Epithelial cell of esophagus (primary cell): ENCODE measurements at places on chromosomes 4 and X.

- no peak for DNase-seq
Measured at GRCh38 chr4:81903212-81903611, 431.5 kb upstream of the RASGEF1B start.

DNA sequence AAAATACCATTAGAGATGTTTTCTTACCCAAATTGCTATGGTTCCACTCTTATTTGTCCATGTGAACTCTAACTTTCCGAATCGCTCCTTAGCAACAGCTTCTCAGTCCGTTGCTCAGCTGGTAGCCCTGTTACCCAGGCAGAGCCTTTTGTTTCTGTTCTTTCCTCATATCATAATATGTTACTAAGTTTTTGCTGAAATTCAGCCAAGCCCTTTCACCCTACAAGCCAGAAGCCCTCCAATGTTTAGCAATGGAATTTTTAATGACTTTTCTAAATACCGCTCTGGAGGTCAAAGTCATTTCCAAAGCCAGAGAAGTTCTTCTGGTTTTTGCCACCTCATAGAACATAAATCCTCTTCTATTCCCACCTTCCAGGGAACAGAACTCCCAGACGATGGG, 1029.5 kb downstream of the C4orf33 start:
- DNase-seq: no peak

- peak; percentile 94 for DNase-seq
Measured at GRCh38 chrX:44400588-44400987, 57.1 kb upstream of the EFHC2 start.

GRCh38 chr4:58564695-58565475, 1454.7 kb upstream of the IGFBP7 start:
- no peak for DNase-seq

DNA sequence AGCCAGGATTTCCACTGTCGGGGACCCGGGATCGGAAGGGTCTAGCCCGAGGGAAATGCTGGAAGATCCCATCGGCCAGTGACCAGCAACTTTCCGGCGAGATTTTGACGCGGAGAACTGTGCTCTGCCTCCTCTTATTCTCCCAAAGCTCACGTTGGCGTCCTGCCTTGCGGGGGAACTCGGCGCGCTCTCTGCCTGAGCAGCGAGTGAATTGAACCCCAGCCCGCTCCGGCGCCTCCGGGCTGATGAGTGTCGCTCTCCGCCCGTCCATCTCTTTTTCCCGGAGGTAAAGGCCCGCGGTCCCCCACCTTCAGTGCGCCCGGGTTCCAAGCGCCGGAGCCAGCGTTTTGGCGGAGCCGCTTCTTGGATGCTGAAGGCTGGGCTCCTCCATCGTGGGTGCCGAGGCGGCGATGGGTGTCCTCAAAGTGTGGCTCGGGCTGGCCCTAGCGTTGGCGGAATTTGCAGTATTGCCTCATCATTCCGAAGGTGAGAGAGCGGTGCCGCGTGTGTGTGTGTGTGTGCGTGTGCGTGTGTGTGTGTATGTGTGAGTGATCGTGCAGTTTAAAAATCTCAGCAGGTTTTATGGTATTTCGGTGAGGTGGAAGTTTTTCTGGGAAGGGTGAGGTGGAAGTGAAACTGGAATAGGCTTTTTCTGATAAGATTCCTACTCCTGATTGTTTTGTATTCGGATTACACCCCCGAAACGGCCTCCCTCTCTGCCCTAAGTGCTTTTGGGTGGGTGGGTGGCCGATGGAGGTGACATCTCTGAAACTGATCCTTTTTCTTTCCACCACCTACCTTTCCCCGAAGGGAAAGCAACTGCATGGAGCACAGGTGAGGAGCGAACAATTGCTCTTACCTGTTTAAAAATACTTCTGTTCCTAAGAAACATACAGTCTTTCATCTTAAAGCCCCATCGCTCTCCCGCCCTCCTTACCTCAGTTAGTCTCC, 752 bp downstream of the FRAS1 start:
- peak; percentile 66 for DNase-seq

- no peak for DNase-seq
Measured at GRCh38 chr4:106444557-106444956, 76.0 kb upstream of the GIMD1 start.

DNA sequence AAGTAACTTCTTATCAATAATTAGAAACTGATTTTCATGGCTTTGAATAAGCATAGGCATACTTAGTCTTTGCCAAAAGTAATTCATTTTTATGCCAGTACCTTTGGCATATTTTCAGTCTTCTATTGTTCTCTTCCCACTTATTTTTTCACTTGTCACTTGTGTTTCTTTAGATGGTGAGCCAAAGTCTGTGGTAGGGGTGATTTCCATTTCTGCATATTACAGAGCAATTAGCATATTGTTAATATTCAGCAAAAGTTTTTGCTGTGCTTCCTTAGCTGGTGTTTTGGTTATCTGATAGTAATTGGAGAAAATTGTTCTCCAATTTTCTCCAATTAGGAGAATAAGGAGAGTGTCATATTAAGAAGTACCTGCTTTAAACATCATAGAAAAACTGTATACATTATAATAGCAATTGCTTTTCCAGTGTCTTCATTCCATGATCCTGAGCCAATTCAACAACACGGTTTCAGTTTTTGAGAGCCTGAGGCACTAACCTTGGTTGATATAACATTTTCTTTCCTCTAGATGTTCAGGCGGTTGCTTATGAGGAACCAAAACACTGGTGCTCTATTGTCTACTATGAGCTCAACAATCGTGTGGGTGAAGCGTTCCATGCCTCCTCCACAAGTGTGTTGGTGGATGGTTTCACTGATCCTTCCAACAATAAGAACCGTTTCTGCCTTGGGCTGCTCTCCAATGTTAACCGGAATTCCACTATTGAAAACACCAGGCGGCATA, 64.7 kb downstream of the SMAD1 start:
- peak; percentile 49 for DNase-seq

- peak; percentile 61 for DNase-seq
Measured at GRCh38 chr4:76923619-76924357, 25.8 kb upstream of the SEPTIN11 start.

GRCh38 chrX:5617666-5618065, 611.0 kb downstream of the NLGN4X start:
- no peak for DNase-seq

DNA sequence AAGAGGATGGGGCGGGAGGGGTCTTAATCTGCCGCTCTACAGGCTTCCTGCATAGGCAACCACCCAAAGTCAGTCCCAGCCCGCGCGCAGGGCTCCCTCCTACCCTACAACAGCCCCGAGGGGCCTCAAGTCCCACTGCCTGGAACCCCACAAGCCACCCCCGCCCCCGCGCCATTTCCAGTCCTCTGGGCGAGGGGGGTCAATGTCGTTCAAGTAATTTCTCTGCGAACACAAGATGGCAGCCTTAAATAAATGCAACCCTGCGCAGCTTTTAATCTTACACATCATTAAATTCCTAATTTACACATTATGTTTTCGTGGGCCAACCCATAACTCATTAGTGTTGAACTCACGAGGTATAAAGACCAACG, 92.9 kb downstream of the BCOR start:
- no peak for DNase-seq

- peak; percentile 19 for DNase-seq
Measured at GRCh38 chr4:28621591-28621990, 1761.0 kb downstream of the STIM2 start.

GRCh38 chrX:68372665-68373064, 60.6 kb downstream of the OPHN1 start:
- no peak for DNase-seq

DNA sequence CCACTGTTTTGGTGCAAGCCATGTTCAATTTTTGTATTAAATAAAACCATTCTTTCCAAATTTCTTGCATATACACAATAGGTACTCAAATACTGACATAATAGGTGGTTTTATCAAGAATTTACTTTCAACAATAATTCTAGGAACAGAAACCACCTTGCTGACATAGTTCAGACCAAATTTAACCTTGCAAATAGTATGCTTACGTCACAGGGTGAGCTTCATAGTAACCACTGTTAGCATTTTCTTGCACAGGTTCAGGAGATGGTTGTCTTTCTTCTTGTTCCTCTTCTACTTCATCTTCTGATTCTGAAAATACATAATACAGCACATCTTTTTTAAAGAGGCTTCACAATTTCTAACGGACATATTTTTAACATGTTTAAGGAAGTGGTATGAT, 17.6 kb downstream of the G3BP2 start:
- DNase-seq: no peak

DNA sequence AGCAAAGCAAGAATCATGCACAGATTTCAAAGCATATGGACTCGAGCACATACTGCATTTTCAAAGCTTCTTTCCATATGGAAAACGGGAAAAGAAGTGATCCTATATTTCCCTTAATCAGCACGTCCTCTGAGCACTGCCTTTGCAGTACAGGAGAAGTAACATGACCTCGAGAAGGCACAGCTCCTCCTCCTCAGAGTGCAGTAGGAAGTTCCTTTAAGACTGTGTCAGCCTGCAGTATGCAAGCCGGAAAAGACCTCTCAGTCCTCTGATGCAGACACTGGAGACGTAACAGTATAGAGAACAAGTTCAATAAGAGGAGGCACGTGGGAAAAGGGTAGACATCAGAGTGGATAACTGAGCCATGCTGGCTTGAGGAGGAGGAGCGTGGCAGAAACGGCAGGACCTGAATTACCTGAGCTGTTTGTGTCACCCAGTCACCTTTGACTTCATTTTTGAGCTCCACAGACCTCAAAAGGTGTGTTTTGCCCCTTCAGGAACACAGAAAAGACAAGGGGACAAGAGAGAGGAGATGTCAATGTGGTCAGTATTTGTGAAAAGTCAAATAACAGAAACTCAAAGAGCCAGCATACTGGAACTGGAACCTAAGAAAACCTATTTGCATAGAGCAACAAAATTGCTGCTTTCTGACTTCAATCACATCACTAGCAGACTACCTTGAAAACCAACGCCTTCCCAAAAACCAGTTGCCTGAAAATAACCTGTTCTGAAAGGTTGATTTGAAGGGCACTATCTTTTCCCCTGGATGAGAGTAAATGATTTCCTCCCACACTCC, 20.8 kb downstream of the IRF2 start:
- peak; percentile 72 for DNase-seq

GRCh38 chrX:100695302-100695701, 36.6 kb downstream of the SYTL4 start:
- DNase-seq: peak; percentile 38

DNA sequence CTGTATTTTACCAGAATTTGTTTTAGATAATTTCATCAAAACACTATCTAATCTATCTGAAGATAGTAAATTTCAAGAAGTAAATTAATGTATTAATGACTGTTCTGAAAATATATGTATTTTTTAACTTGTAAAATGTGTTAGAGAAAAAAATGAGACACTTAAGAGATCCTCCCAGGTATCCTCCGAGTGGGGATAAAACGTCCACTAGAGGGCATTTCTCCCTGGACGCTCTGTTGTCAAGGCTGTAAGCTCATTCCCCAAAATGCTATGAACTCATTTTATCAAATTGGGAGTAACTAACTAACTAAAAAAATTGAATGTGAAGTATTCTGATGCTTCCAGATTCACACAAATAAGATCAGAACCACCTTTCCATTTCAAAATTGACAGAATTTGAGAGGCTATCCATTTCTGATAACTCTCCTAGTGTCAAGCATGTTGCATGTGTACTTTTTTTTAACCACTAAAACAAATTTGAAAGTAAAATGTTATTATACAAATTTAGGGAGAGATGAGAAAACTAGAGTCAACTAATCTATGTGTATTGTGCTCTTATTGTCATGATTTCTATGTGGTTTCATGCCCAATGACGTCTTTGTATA, 337.3 kb upstream of the HS3ST1 start:
- peak; percentile 68 for DNase-seq

- DNase-seq: no peak
Measured at GRCh38 chr4:146179784-146180370, 4.4 kb downstream of the LSM6 start.

DNA sequence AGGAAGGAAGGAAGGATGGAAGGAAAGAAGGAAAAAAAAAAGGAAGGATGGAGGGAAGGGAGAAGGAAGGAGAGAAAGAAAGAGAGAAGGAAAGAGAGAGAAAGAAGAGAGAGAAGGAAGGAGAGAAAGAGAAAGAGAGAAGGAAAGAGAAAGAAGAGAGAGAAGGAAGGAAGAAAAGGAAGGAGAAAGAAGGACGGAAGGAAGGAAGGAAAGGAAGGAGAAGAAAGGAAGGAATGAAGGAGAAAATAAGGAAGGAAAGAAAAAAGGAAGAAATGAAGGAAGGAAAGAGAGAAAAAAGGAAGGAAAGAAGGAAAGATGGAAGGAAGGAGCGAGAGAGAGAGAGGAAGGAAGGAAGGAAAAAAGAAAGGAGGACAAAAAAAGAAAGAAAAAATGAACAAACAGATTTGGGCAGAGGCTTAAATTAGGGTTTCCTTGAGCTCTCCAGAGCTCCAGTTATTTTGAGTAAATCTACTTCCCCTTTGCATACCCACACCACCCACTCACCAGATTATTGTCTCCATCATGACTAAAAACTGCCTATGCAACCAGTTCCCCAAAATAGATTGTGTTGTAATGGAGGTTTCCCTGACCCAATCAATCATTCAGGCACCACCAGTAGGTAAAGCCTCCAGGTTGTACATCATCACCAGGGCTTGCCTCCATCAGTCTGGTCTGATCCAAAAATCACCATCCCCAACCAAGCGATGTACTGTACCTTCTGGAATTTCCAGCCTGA, 1722.9 kb upstream of the PCDH10 start:
- DNase-seq: peak; percentile 2

DNA sequence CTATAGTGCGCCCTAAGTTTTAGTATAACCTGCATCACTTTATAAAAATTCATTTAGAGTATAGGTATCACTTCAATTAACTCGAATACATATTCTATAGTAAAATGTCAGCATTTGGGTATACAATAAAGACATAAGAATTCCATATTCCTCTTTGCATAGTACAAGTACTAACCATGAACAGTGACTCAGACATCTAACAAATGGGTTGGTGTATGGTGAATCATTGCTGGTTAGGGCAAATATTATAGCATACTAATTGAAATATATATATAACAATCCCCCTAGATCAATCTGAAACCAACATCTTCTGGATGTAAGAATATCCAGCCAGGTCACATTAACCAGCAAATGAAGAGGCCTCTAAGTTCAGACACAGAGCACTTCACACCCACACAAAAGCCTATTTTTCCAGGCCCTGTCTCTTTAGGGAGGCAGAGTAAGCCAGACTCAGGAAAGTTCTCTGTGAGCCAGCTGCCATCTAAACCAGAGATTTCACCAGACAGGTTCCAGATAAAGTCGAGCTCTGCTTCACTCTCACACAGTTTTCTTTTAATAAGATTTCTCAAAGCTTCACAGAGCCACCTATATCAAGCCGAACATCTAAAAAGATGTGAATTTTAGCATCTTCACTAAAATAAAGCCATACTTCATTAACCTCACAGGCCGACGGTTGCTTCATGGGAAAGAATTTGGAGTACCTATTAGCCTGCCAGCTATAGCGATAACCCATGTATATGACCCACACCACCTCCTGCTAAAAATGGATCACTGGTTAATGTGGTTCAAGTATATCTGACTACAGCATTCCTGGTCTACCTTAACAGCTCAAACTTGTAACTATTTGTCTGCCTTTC, 200.0 kb upstream of the FTHL17 start:
- peak; percentile 60 for DNase-seq
